ENCODE measurements at places on chromosomes 7 and 10.

- DNase-seq: no peak
These were observed 5.1 kb downstream of the DEPP1 start for GRCh38 chr10:44973323-44974081.

DNA sequence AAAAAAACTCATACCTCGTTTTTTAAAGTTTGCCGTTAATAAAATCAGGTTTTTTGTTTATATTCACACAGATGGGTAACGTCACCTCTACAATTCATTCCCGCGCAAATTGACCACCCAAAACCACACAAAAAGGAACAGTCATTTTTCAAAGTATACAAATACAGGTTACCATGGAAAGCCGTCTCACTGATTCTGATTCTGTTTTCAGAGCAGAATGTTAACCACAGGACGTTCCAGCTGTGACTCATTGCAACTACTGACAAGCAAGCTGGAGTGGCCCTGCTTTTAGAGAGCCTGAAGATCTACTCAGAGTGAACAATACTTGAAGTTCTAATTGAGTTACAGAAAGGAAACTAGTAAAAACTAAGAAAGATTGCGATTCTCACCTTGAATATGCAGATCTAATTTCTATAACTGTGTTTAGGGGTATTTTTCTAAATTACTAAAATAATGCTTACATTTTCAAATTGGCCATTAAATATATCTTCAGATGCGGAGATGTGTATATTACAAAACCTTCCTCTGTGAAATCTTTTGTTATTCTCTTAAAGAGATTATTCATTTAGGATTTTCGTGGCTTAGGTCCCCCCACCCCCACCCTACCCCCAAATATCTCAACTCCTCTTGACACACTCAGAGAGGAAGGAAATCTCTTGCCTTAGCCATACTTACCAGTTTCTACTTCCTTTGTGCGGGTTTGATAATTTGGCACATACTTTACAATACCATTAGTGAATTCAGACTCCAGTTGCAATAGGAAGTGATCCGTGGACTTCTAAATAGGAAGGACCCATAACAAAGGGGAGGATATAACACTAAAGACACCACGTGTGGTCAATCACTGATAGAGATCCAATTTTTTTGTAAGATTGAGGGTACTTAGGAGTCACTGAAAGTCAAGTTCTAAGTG, 106.0 kb downstream of the CUBN start:
- DNase-seq: no peak

DNA sequence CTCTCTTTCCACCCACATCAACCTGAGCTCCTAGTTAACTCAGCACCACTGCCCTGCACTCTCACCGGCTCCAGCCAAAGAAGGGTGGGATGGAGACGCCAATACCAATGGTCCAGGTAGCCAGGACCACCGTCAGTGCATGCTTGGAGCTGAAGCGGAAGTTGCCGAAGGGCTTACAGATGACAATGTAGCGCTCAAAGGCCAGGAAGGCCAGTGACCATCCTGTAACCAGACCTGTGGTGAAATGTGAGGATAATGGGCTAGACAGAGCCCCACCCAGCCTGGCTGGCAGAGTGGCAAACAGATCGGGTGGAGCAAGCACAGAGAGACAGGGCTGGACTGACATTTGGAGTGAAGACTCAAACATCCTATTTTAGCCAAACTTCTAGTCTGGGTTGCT, 673 bp downstream of the OPN1SW start:
- DNase-seq: no peak

DNA sequence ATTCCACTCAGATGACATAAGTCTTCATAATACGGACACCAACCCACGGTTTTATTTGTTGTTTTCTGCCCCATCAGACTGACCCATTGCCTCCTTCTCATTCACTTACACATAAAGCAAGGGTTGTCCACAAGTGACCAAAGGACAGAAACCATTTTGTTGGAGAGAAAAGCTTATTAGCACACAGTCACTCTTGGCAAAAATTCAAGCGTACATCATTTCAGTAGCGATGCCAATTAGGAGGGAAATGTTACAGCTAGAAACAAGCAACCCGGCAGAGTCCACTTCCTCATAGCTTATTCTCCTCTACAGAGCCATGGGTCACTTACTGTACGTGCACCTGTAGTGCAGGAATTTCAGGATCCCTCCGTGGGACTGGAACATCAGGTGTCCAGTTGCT, 23.0 kb downstream of the ABLIM1 start:
- no peak for DNase-seq

DNA sequence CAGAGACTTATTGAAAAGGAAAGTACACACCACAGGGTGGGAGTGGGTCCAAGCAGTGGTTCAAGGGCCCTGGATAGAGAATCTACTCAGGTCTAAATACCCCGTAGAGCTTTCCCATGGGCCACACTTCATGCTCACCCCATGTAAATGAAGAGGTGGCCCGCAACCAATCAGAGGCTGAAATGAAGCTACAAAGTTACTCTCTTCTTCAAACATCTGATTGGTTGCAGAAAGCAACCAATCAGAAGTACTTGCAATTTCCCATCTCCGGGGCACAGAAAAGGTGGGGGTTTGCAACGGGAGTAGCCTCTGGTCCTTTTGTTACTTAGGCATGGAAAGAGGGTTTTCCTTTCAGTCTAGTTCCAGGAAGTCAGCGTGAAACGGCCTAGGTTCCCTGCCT, 15.2 kb upstream of the GALNTL5 start:
- no peak for DNase-seq

DNA sequence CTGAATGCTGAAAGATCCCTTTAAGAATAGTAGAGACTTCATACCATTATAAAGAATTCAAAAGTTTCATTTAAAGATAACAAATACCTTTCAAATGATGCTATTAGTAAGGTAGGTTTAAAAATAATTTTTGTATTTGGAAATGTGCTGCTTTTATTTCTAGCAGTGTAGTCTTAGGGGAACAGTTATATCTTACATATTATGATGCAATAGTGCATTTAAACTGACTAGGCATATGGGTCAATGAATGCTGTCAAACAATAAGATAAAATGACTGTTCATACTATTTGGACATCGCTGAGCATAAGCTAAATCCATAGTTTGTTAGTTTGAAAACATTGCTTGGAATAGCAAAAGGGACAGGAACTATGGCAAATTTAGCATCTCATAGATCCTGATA, 354.8 kb upstream of the SEMA3A start:
- DNase-seq: no peak

- no peak for DNase-seq
These were observed 42.4 kb downstream of the P4HA1 start for GRCh38 chr10:73054286-73054685.

DNA sequence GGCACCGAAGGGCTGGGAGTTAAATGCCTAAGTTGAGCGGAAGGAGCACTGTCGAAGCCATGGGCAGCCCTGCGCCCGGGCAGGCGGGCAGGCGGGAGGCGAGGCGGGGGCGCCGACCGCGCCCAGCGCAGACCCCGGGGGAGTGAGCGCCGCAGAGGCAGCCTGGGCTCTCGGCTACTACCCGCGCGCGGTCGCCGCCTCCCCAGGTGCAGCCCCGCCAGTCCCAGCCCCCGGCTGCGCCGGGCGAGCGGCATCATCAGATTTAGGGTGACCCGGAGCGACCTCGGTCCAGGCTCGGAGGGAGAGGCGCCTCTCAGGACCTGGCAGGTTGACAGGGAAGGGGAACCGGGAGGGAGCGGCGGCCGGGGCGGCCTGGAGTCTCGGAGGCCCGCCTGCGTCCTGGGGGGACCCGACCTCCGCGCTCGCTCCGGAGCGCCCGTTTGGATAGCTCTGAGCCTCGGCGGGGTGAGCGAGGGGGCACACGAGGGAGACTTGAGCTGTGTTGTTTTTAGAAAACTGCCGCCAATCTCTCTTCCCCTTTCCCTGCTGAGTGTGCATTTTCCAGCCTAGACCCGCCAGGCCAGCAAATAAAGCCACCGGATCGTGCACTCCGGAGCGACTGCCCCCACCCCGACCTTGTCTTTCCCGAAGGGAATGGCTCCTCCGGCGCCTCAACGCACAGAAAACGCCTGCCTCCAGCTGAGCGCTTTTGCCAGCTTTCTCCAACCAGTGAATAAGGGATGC, 2.3 kb upstream of the NRP1 start:
- DNase-seq: peak; percentile 77

GRCh38 chr7:84389242-84389641, 194.7 kb upstream of the SEMA3A start:
- DNase-seq: no peak

GRCh38 chr10:102603946-102604345, 40.3 kb upstream of the TRIM8 start:
- no peak for DNase-seq

- DNase-seq: no peak
These were observed 207.6 kb downstream of the FOXP2 start for GRCh38 chr7:114622221-114622620.

DNA sequence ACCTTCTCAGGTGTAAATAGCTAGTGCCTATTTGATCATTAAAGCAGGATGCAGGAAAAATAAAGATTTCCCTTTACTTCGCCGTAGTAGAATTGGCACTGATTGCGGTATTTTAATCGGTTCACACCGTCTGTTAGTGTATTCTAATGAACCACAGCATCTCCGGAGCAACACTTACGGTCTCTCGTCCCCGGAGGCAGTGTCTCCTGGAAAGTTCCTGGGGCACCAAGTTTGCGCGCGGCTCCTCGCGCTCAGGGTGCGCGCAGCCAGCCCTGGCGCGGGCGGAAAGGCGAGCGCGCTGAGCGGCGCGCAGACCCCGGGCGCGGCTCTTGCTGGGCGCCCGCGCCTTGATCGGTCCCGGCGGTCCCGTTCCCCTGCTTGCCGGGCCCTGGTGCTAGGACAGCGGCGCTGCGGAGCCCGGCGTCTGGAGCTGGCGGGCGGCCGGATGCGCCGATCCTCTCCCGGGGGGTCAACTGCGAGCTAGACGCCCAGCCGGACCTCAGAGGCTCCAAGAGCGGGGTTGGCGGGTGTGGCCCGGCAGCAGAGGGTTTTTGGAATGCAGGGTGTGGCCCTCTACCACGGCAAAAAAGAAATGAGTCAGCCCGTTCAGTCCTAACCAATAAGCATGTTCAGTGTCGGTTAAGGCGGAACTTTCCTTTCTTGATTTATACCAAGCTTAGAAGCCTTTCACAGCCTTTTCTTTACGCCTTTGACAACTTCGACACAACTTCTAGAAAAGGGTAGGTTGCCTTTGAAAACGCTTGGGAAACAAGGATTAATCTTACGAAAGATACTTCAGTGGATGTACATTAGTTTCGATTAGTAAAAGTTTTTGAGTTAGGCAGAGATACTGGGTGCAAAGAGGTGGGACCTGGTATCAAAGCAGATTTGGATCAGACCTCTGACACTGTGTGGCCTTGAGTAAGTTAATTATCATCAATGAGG, 166.8 kb upstream of the ASAH2 start:
- peak; percentile 67 for DNase-seq

DNA sequence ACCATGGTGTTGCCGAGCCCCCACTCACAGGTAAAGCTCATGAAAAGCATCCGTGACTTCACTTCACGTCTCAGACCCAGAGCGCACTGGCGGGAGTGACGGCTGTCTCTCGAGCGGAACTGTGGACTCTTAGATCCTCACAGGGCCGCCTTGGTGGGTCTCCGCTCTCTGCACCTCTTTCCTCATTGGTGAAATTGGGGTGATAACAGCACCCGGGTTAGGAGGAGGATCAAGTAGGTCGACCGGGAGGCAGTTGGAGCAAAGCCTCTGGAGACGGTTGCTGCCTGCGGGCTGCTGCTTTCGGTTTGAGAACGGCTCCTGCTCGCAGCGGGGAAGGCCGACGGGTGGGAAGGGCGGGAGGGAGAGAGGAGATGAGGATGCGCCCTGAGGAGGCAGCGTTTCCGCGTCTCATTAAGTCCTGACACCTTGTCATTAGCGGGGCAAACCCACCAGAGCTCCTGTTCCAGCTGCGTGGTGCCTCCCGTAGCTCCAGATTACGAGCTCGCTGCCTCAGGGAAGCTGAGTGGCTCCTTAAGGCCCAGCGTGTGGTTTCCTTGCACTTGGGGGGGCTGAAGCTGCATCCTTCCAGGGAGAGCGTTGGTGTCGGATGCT, 51.9 kb upstream of the CFAP46 start:
- no peak for DNase-seq

GRCh38 chr7:101116898-101117297, 10.0 kb upstream of the SERPINE1 start:
- DNase-seq: no peak

DNA sequence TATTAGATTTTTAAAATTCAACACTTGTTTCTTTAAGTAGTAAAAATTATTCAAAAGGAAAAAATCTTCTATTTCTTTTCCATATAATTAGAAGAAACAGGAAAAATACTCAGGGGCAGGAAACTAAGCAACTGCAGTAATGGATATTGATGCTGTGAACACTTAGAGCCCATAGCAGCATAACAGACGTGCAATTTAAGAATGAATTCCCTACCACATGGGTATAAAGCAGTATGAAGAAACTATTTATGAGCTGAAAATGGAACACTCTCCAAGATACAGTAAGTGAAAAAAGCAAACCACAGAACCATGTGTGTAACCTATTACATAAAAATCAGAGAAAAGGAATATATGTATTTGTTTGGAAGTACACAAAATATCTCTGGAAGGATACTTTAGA, 30.8 kb downstream of the ARHGAP19 start:
- no peak for DNase-seq

DNA sequence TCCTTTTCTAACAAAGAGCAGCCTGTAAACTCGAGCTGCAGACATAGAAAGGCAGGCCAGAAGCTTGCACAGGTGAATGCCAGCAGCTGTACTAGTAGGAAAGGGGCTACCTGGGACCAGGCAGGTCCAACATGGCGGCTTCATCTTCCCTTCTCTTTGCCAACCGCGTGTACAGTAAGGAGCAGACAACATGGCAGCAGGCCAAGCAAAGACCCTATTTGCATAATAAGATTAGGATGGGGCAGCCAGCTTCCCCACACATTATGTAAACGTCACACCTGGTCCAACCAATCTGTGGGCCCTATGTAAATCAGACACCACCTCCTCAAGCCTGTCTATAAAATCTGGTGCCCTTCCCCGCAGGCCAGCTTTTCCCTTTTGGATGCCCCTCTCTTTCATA, 1186.5 kb upstream of the AUTS2 start:
- DNase-seq: no peak

- no peak for DNase-seq
These were observed 185.8 kb downstream of the CACNB2 start for GRCh38 chr10:18325889-18326531.

- DNase-seq: no peak
These were observed 394.7 kb upstream of the AKR1E2 start for GRCh38 chr10:4431114-4431863.

- peak; percentile 24 for DNase-seq
These were observed 101.3 kb downstream of the TCERG1L start for GRCh38 chr10:131210181-131210580.

DNA sequence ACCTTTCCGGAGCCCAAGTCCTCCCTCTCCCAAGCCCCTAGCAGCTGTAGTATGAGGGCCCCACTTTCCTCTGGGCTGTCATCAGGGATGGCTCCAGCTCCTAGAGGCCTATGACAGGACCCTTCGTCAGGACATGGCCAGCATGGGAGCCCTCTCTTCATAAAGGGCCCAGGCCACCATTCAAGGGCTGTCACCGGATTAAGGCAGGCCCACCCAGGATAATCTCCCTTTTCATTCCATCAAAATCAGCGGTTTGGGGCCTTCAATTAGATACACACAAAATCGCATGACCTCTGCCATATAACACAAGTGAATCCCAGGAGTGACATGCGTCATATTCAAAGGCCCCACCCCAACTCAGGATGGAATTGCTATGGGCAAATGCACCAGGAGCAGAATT, 12.2 kb upstream of the GDF10 start:
- no peak for DNase-seq

GRCh38 chr7:73817121-73817520, 13.7 kb upstream of the CLDN4 start:
- no peak for DNase-seq

Measured in left lobe of liver (tissue), 2 donors.